Activated T-helper 1 cell treated with anti-CD3 and anti-CD28 coated beads, Interleukin-2, amount 50 U/mL, for 16 hours (primary cell): ENCODE measurements at places on chromosomes 11 and 22.
A peak's percentile ranks its signal among the peaks of the same experiment; 100 is the strongest.

- no peak for DNase-seq
These were observed 169.7 kb downstream of the ST3GAL4 start for GRCh38 chr11:126525216-126525615.

DNA sequence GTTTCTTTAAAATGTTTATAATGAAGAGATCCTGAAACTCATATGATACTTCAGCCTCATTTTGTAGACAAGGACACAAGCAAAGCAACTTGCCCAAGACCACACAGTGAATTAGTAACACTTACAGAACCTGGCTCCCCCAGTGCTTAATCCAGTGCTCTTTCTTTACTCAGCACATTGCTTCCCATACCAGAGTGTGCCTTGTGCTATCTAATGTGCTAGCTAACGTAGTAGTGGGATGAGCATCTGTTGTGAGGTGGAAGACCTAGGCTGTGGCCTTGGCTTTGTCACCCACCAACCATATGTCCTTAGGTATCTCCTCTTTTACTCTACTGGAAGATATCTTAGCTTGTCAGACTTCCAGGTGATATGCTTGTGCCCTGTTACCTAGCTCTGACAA is 5.1 kb downstream of the SPCS2 start:
- DNase-seq = no peak

DNA sequence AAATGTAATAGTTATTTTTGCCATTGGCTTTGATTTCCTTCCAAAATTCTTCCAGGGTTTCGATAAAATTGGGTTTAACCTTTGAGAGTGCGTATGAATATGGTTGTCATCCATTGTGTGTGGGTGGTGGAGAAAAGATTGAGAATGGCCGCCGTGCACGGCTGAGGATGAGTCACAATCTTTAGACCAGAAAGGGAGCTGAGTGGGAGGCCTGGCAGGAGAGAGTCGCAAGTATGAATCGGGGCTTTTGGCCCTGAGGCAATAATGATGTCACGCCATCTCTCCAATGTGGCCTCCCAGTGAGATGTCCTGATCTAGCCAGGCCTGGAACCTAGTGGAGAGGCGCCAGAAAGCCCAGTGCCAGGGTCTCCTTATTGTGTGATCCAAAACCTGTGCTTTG is 33.1 kb upstream of the SMPD1 start:
- no peak for DNase-seq

DNA sequence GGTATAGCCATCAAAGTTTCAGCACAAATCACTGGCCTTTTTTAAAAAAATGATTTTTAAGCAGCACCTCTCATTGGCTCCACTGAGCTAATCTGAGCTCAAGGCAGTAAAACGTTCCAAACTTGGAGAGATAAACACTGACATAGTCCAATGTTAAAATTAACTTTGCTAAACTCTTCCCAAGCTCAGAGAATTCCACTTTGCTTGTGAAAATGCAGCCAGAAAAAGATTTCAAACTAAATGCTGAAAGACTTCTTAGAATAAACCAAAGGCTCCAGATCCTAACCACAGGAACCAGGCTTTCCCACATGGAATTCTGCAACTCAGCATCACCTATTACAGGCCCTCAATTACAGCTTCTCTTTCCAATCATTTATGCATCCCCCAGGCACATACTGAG is 84.7 kb upstream of the GDPD4 start:
- DNase-seq = no peak

DNA sequence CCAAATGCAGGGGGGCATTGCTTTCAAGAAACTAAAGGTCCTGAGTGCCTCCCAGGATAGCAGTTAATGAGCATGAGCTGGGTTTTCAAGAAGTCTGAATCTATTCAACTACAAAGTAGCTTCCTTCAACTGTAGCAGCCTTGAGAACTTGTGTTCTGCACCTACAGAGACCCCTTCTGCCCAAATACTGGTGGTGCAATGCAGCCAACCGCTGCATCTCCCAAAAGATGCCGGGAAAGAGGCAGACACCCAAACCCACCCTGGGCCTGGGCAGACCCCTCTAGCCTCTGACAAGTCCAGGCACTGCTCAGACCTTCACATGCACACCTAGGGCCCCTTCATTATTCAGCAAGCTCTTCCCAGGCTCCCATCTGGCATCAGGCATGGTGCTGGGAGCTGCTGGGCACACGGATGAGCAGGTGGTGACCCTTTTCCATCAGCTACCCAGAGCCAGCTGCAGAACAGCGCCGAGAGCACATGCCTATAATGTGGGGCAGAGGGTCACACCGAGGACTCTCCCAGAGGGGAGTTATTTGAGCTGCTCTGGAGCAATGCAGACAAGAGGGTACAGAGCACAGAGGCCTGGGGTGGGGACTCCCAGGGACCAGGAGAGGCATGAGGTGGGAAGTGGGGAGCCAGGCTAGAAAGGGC is 44.9 kb upstream of the ETS1 start:
- DNase-seq = no peak

DNA sequence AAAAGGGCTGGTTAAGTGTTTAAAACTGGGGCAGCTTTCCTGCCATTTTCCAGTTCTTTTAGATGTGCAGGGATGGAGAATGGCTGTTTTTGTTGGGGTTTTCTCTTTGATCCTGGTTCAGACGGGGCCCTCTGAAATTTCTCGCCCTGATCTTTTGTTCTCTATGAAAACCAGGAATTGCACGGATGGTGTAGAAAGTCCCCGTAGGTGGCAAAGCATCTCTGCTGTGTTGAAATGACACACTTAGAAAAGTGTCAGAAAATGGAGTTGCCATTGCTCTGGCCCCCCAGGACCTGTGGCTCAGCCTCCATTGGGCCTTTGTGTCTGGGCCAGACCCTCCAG is 63.0 kb downstream of the PARVB start:
- no peak for DNase-seq

DNA sequence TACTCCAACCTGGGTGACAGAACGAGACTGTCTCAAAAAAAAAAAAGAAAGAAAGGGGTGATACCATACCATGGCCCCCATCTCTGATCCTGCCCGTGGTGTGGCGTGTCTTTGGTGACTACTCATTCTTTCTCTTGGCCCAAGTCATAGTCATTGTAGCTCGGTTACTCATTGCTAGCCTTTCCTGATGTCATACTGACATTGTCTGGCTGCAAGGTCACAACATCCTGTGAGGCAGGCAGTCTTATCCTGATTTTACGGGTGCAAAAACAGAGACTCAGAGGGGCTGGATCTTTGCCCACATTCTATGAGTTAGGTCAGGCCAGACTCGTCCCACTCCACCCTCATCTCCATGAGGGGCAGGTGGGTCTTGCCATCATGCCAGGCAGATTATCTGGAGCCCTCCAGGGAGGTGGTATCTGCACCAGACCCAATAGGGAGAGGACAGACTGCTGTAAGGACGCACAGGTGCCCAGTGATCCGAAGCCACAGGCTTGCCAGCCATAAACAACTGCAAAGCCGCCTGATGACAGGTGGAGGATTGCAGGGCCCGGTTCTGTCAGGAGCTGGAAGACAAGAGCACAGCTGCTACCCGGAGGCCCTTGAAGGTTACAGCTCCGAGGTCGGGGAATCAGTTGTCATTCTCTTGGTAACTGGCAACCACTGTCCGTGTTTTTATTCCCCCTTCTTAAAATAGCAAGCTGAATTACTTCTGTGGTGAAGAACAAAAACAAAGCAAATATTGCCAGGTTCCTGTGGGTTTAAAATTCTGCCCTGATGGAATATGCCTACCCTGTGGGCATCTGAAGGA is 13.8 kb downstream of the TOM1 start:
- no peak for DNase-seq

- no peak for DNase-seq
These were observed 11.6 kb downstream of the FADS2 start for GRCh38 chr11:61839742-61840141.

- no peak for DNase-seq
These were observed 9.1 kb upstream of the SESN3 start for GRCh38 chr11:95239871-95240649.

- DNase-seq = no peak
These were observed 30.3 kb downstream of the VSIG10L2 start for GRCh38 chr11:125976156-125976555.

- DNase-seq = no peak
These were observed 10.8 kb downstream of the C11orf24 start for GRCh38 chr11:68261006-68261405.

DNA sequence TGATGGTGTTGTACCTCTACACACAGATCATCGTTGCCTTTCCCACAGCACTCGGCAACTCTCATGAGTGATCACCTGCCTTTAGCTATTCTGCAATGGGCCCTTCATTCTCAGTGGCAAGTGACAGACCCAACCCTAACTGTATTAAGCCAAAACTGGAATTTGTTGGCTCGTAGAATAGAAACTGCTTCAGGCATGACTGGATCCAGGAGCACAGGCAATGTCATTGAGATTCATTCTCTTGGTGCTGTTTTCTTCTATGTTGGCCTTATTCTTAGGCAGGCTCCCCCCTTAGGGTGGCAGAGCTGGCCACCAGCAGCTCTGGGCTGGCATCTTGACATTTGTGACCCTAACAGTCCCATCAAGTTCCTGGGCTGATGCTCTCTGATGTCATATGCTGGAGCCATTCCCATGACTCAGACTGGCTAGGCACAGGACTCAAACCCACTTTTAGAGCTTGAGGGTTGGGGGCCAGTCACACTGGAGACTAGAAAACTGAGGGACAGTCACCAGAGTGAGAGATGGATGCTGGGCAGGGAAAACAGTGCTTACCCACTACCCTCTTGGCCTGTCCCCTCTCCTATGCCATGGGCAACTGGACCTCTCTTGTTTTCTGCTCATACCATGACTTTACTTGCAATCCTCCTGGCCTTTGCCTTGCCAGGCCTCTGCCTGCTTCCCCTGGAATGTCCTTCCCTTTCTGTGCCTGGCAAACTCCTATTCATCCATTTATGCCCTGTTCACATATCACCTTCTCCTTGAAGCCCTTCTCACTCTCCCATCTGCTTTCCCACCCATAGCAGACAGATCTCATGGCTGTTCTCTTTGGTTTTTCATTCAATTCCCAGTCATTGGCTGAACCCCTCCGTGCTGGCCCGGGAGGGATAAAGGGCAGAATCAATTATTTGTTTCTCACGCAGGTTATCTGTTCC is 7.1 kb upstream of the CDC42EP2 start:
- DNase-seq = no peak

GRCh38 chr11:60858731-60859464 is 3.1 kb upstream of the PTGDR2 start:
- DNase-seq = no peak

DNA sequence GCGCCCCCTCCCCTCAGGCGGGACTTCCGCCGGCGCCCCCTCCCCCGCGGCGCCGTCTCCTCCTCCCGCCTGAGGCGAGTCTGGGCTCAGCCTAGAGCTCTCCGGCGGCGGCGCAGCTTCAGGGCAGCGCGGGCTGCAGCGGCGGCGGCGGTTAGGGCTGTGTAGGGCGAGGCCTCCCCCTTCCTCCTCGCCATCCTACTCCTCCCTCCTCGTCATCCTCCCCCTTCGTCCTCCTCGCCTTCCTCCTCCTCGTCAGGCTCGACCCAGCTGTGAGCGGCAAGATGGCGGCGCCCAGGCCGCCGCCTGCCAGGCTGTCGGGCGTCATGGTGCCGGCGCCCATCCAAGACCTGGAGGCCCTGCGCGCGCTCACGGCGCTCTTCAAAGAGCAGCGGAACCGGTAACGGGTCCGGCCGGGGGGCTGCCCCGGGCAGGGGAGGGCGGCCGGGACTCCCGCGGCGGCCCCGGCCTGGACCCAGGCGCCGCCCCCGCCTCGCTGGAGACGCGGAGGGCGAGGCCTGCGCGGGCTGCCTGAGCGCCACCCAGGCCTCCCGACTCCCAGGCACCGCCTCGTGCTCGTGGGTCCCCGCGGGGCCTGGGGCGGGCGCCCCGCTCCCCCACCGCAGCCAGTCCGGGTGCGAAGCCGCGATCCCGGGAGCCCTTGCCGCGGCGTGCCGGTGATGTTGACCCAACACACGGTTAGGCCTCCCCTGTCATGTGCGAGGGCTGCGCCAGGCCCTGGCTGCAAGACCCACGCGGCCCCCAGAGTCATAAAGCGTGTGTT is at the start of gene ATXN10:
ATXN10 (plus strand) TSS at position 52 of the 781 bp plus-strand sequence; CDS start at position 282, 230 bp downstream.
- peak; percentile 13 for DNase-seq

DNA sequence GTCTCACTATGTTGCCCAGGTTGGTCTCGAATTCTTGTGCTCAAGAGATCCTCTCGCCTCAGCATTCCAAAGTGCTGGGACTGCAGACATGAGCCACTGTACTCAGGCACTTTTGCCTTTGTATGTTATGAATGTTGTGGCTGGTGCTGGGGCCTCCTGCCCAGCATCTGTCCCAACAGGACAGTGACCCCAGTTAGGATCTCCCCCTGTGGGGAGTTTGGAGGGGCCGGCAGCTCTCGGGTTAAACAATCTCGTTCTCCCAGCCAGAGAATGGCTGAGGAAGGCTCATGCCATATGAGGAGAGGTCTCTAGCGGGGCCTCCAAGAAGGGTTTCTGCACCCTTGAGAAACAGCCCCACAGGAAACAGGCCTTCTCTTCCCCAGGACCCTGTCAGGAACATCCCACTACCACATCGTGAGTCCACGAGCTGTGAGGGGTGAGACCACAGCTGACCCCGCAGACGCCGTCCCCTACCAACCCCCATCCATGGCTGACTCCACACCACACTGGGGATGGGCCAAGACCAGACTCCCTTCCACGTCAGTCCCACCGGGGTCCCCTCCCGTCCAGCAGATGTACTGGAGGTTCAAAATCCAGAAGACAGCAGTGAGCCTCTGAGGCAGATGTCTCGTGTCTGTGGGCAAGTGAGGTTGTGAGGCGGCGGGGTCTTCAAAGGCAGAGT is 54.1 kb downstream of the SHANK2 start:
- DNase-seq = no peak

DNA sequence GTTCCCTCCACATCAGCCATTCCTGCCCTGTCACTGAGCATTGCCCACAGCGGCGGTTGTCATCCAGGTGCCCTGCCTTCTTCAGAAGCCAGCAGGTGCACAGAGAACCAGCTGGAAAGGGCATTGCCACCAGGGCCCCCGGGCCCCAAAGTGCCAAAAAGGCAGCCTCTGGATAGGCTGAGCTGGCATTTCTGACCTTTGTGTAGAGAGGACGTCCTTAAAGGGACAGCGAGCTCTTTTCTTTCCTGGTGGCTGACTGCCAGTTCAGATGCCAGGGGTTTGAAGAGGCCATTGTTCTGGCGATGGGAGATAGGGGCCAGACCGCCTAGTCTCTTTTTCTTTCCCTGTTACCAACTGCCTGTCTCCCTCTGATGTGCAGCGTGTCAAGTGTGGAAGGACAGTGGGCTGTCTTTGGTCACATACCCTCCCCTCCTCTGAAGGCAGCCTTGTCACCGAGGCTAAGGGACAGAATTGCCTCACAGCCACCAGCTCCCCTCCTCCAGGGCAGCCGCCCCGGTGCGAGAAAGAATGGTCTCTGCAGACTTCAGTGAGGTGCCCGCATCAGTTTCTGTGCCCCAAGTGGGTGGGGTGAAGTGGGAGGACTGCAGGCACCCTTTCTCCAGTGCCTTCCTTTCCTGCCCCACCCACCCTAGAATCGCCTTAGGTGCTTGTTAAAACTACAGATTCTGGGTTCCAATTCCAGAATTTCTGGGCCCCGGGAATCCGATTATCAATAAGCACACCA is 109.6 kb downstream of the SCN3B start:
- no peak for DNase-seq
